T-helper 1 cell (primary cell): ENCODE measurements at places on chromosomes 1 and 21.

- no peak for DNase-seq
Measured at GRCh38 chr1:188988589-188988988, 1489.1 kb downstream of the BRINP3 start.

DNA sequence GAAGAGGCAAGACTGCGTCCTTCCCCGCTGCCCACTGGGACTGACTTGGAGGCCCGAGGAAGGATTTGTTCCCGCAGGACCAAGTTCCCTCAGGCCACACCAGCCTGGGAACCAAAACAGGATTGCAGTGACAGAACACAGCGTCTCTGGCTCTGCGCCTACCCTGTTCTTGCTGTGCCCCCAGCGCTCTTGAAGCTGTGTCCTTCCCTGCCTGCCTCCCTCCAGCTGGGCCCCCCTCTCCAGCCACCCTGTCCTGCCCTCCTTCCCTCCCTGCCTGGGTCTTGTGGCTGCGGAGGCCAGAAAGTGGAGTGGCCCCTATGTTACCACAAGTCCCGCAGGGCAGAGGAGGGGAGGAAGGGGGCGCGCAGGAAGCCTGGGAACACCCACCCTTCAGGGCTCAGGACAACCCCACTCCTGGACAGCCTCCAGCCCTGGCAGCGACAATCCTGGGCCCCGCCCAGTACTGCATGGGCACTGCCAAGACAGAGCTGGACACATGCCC, 164.9 kb downstream of the DYRK1A start:
- no peak for DNase-seq

DNA sequence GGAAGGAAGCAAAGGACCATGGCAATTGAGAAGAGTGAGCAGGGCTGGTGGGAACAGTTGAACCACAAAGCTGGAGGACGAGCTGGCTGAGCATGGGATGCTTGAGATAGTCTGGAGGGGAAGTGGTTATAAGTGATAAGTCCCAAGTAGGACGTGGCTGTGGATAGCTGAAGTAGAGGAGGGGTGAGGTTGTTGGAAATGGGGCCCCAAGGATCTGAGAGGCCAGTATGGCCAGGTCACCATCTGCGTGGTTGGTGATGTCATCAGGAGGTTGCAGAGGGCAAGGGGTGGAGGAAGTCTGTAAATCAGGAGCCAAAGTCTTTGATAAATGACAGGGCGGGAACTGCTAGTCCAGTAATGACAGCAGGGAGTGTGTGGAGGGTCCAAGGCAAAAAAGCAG, 11.0 kb upstream of the REN start:
- no peak for DNase-seq

GRCh38 chr21:37614351-37614875, 247.8 kb downstream of the DYRK1A start:
- no peak for DNase-seq

DNA sequence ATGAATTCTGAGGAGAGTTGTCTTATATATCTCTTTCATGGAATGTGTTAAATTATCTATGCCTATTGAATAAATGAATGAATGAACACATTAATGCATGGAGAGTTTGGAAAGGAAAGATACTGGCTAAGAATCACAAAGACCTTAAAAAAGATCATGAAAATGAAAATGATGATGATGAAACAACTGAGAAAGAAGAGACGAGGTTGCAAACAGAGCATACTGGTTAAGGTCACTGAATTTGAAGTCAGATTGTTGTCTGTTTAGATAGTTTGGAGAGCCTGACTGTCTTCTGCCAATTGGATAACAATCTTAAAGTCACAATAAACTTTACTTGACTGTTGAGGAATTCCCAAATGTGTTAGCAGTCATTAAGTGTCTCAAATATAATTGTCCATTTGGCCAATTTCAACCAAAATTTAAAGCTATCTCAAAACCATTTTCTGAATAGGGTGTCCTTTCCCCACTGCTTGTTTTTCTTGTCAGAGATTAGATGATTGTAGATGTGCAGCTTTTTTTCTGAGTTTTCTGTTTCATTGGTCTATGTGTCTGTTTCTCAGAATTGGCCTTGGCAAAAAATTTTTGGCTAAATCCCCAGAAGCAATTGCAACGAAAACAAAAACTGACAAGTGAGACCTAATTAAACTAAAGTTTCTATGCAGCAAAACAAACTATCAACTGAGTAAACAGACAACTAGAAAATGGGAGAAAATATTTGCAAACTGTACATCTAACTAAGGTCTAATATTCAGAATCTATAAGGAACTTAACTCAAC, 132.2 kb downstream of the PTGER3 start:
- no peak for DNase-seq
